ENCODE measurements at places on chromosomes 5 and 9. TPM values are rescaled to one million over a fixed set of nuclear protein-coding genes. Genes with fewer than 3 reads are reported as not detected.
A peak's percentile ranks its signal among the peaks of the same experiment; 100 is the strongest.

DNA sequence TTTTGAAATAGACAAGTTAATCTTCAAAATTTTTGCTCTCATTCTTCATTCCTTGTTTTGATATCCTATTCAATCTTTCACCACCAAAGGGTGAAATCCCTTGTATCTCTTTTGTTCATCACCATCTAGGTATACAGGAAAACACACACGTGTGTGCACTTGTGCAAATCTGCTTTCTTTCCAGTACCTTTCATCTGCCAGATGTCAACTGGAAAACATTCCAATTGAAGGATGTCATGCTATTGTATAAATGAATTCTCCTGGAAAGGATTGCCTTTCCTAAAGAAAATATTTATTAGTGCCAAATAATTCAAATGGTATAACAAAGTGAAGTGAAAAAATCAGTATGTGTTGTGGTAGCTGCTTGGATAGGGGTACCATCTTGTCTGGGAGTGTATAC is 123.7 kb downstream of the RANBP17 start:
- no peak for DNase-seq

DNA sequence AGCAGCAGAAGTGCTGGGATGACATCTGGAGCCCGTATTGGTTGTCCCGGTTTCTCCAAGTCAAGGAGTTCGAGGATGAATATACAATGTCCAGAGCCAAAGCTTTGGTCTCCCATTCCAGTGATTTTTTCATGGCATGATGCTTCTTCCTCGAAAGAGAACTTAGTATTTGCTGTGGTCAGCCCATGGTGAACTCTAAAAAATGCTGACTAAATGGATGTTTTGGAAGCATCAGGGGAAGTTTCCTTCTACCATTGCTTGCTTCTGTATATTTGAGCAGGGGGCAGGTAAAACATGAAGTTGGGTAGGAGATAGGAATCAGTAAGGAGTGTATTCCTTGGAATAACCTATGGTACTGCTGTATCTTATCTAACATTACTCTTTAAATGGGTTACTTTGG is 8.6 kb downstream of the TTC23L start:
- no peak for DNase-seq

DNA sequence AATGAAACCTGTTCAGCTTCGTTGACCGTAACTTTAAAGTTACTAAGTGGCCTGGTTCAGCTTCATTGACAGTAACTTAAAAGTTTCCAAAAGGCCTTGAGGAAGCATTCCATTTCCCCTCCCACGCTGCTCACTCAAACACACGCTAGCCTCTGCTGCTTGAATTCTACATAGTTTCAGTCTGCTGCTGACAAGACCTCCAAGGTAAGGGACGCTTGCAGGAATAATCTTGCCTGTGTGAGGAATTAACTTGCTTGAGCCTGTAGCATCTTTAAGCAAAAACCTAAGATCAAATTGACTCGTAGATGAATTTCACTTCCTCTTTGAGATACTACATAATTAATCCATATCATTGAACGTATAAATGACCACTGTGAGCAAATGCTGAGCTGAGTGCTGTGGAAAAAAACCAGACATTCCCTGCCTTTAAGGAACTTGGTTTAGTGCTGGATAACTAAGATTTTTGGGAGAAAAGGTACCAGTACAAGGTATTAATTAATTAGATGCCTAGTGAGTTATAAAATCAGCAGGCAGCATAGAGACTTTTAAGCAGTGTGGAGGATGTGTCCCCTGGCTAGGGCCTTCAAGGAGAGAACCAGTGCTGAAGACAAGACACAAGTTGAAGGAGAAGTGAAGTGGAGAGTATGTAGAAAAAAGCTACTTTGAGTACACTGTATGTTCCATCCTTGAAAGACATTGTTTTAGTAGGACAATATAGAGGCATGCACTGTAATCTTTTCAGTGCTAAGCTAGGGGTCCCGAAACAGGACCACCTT is 39.2 kb downstream of the GRAMD2B start:
- DNase-seq: no peak

DNA sequence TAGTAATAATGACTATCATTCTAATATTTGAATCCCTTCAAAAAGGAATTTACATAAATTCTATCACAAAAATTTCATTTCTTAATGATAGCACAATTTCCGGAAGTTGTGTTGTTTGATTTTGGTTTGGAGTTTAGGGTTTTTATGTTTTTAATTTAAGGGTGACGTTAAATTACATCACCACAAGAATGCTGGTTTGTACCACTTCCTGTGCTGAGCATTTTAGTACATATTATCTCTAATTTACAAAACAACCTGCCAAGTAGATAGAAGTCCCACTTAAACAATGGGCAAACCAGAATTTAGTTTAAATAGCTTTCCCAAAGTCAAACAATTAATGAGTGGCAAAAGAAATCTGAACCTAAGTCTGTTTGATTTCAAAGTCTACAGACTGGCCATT is 63.4 kb downstream of the DENND1A start:
- no peak for DNase-seq

- DNase-seq: no peak
Observed at GRCh38 chr9:37293664-37294524, 128.6 kb upstream of the GRHPR start.

DNA sequence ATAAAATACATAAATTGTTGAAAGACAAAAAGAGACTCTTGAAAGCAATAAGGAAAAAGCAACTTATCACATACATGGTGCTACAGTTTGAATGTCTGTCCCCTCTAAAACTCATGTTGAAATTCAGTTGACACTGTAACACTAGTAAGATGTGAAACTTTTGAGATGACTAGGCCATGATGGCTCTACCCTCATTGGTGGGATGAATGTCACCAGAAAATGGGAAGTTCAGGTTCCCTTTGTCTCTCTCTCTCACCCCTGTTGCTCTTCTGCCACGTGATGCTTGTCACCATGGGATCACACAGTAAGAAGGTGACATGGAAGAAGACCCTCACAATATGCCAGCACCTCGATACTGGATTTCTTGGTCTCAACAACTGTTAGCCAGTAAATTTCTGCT is 50.3 kb upstream of the SPTLC1 start:
- no peak for DNase-seq

PFN3 gene
- total RNA-seq: not detected

IFNA21 gene
- total RNA-seq: not detected

DNA sequence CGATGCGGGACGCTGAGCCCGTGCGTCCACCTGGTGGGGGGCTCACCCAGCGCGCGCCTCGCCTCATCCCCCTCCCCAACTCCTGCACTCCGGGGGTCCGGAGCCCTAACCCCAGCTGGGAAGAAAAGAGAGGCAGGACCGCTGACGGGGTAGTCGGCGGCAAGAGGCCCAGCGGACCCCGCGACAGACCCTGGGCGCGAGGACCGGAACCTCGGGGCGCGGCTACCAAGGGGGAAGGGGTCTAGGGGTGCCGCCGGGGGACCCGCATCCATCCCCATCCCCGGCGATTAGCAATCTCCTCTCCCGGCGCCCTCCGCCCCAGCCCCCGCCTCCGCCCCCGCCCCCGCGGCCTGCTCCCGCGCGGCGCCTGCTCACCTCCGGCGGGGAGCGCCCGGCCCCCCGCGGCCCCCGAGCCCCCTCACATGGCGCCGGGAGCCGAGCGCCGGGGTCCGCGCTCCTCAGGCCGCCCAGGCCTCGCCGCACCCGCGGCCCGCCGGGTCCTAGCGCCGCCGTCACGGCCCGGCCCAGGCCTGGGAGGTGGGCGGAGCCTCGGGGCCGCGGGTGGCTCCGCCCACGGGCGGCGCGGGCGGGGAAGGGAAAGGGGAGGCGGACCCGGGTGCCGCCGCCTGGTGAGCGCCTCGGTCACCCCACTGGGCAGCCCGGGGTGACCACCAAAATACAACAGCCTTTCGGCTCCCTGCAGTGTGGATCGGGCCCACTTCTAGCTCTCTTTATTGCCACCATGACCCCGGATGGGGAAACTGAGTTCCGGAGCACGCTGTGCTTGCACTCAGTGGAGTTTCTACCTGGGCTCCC is at the start of gene ST6GALNAC6:
Gene ST6GALNAC6, minus strand, starts transcription at position 476 of the 816 bp plus-strand sequence. CDS start 1,622 bp downstream, outside the sequence.
- DNase-seq: no peak

GRCh38 chr5:33583332-33583731 is 142.6 kb downstream of the TARS1 start:
- DNase-seq: no peak

- peak; percentile 65 for DNase-seq
Observed at GRCh38 chr9:78866207-78867132, 569.5 kb downstream of the PSAT1 start.

OR1Q1 gene
- total RNA-seq: not detected

GRCh38 chr9:99549441-99549840 is 272.2 kb upstream of the NR4A3 start:
- DNase-seq: no peak

- no peak for DNase-seq
Observed at GRCh38 chr5:38162625-38163024, 95.7 kb upstream of the EGFLAM start.

DNA sequence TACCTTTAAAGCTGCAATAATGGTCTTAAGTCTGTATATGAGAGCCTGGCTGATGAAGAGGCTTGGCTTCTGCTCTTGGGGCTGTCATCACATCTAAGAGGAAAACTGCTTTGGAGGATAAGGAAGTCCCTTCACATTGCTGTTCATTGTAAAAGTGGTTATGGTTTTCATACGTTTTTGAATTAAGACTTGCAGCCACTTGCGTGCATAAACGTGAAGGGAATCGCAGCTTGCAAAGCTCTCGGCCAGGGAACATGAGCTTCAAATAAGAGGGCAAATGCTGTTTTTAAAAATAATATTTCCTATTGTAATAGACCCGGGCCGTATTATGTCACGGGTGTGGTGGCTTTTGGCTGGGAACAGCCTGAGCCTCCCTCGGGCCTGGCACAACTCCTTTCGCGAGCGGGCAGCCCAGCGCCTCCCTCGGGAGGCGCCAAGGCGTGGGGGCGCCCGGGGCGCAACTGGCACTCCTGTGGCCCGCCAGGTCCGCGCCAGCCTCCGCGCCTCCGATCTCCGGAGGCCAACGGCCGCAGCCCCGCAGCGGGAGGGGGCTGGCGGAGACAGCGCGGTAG is 538 bp upstream of the ARHGEF28 start:
- no peak for DNase-seq

GRCh38 chr5:54540286-54540685 is 22.7 kb downstream of the SNX18 start:
- no peak for DNase-seq

DNA sequence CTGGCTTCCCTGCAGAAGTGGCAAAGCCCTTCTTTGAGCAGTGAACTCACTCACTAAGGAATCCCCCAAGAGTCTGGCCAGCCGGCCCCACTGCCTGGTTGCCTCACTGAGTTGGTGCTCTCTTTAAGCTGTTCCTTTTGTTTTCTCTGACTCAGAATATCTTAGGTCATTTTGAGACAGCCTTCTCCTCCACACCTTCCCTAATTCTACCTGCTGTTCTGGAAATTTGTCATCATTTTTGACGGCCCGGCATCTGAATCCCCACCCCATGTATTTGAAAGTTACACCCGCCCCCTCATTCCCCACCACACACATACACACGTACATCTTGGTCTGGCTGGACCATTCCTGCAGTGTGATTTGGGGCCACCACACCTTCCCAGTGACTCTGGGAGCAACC is 41.8 kb downstream of the FGF1 start:
- DNase-seq: no peak

PRELID2 gene
- 8.3 TPM for total RNA-seq

GRCh38 chr5:160001457-160001856 is 7.5 kb upstream of the TTC1 start:
- DNase-seq: no peak

LEAP2 gene
- total RNA-seq: 0.76 TPM

PCDHGA9 gene
- 4.5 TPM for total RNA-seq

DNA sequence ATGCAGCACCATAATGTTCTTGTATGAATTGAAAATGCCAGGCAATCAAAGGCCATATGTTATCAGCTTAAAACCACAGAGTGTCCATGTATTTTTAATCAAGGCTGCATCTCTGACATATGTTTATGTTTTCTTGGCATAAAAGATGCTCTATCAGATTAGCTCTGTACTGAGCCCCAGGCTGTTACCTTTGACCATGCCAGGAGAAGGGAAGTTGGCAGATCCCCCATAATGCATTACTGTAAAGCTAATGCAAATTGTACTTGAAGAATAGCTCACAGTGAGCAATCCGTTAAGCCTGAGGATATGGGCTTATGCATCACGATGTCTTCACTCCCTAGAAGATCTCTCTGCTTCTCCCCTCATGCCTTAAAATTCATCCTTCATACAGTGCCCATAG is 414.4 kb downstream of the BRINP1 start:
- no peak for DNase-seq

DNA sequence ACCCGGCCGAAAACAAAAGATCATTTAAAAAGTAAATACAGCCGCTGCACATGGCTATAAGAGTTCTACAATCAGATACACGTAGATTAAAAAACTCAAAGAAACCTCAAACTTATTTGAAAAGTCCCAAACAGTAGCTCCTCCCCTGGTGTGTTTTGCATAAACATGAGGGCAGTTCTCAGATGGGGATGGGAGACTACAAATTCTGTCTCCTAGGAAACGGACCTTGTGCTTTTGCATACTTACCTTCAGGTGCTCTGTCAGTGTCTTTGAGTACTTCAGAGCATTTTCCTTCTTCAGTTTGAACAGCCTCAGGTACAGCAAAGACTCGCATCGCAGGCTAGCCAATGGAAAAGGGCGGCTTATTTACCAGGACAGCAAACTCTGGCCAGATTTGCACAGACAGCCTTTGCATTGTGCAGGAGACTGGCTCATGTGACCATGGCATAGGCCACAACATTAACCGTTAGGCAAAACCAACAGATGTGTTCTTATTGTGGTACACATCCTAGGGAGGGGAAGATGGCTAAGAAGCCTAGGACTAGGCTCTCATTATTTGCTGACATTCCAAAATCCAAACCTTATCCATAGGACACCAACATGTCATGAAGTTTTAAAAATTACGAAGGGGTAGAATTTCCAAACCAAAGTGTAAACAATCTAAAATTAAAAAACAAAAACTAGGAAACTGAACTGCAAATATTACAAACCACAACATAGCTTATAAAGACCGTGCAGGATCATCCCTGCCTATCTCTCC is 12.8 kb downstream of the LEAP2 start:
- DNase-seq: no peak

DNA sequence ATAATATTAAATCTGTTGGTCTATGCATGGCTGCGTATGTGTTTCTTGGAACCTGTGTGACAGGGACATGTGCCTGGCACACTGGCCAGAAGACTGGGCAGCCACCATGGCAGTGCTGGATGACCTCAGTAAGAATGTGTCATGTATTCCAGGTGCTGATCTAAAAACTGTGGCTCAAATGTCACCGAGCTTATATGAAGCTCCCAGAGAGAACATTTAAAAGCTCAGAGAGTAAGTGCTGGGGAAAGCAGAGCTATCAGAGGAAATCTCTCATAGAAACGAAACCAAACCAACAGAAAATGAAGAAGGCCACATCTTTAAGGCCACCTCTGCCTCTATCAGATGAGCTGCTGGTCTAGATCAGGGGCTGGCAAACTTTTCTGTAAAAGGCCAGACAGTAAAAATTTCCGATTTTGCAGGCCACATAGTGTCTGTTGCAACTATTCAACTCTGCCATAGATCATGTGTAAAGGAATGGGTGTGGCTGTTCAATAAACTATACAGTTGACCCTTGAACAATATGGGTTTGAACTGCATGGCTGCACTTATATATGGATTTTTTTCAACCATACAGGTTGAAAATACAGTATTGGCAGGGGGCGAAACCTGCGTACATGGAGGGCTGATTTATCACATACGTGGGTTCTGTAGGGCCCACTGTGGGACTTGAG is 31.8 kb downstream of the TSTD2 start:
- DNase-seq: no peak

- no peak for DNase-seq
Observed at GRCh38 chr5:43369651-43370050, 42.5 kb downstream of the CCL28 start.
